Pons (tissue), 1 donor: ENCODE measurements at places on chromosomes 6 and 20.
A peak's percentile ranks its signal among the peaks of the same experiment; 100 is the strongest.

- no peak for DNase-seq
Observed at GRCh38 chr6:52575502-52575892, 1.4 kb downstream of the TRAM2 start.

DNA sequence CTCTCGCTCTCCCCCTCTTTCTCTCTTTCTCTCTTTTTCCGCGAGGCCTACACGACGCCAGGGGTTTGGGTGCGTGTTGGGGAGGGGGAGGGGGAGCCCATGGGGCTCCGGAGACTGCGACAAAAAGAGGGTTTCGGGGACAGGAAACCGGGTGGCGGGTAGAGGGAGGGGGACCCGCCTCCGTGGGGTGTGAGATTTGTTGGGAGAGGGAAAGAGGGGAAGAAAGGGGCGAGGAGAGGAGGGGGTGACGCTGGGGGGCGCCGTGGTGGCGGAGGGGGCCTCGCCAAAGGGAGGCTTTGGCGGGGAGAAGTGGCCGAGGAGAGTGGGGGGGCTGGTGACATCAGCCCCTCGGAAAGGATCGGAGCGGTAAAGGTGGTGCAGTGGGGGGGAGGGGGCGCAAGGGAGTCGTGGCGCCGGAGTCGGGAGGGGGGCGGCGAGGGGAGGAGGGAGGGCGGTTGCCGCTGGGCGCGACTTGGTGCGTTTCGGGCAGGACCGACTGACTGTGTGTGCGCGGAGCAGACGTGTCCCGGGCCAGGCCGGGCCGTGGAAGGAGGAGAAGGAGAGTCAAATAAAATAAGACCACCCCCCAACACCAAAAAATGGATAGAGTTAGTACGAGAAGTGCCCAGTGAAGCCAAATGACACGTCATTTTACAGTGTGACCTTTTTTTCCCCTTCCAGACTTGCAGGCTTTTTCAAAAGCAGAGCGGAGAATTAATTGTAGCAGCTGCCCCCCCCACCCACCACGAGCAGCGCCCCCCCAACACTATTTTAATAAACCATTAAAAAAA lies 39.8 kb downstream of the GNAS start:
- DNase-seq, result peak; percentile 53

GRCh38 chr6:743320-744096 lies 50.6 kb upstream of the EXOC2 start:
- DNase-seq, result no peak

DNA sequence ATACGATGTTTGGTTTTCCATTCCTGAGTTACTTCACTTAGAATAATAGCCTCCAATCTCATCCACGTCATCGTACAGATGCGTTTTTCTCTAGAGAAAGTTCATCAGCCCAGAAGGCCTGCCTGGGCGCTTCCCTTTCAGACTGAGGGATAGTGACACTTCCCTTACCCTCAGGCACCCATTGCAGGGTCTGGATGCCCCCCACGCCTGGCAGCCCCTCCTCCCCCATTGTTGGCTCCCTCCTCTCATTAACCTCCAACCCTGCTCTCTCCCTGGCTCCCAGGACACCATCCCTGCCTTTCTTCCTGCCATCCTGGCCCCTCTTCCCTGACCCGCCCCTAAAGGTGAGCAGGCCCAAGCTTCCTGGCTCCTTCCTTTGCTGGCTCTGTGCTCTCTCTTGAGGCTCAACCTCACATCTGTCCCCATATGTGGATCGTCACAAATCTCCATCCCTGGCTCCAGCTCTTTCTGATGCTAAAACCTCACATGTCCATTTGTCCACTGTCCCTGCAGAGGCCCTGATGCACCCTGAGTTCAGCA lies 145.2 kb downstream of the SYCP2 start:
- DNase-seq, result no peak

GRCh38 chr20:46229478-46230105 lies 78.7 kb downstream of the CDH22 start:
- no peak for DNase-seq

GRCh38 chr20:2455771-2456497 lies 14.7 kb downstream of the SNRPB start:
- DNase-seq, result no peak
